ENCODE measurements at places on chromosomes 5 and 9.
A peak's percentile ranks its signal among the peaks of the same experiment; 100 is the strongest.

DNA sequence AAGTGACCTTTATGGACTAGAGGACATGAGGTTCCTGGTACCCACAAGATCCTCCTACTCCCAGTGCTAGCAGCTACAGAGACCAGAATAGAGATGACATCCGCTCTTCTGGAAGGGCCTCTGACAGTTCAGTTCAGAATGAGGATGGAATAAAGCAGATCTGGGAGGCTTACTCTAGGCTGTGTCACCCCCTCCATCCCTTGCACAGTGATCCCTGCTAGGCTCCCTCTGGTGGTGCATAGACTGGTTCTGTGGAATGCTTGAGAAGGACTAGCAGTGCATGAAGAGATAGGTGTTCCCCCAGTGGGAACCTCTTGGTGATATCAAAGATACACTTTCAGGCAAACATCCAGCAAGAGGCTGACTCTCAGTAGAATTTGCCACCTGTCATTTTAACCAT is 83.0 kb downstream of the NPR3 start:
- DNase-seq, result no peak

DNA sequence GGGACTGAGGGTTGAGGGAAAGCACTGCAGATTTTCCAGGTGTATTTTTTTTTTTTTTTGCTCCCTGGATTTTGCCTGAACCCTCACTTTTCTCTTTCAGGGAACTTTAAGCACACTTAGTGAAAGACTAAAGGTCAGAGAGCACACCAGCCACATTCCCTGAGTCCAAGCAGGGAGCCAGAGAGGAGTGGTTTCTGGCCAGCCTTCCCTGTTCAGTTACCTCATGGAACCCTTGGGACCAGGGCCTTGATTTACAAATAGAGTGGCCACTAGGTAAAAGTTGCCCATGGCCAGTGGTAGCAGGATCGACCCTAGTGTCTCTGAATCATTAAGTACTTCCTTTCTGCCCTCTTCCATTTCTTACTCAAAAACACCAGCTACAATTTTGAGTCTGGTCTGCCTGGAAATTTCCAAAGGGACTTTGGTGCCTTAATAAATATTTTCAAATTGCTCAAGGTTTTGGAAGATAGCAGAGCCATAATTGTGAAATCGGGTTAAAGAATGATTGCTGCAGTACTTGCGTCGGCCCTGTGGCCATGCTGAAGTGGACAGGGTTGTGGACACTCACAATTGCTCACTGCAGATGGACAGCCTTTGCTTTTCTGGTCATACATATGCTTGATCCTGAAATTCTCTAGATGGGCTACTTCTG is 14.5 kb downstream of the PALM2AKAP2 start:
- DNase-seq, result no peak

DNA sequence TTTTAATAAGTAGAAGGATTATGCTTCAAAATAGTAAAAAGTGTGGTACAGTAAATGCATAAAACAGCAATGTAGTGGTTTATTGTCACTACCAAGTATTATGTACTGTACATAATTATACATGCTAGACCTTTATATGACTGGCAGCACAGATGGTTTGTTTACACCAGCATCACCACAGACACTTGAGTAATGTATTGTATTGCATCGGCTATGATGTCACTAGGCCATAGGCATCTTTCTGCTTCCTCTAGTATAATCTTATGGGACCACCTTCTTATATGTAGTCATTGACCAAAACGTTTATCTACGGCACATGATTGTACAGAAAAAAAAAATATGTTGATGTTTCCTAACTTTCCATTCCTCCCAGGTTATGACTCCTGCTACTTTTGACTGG is 31.9 kb upstream of the SSBP2 start:
- DNase-seq, result no peak

DNA sequence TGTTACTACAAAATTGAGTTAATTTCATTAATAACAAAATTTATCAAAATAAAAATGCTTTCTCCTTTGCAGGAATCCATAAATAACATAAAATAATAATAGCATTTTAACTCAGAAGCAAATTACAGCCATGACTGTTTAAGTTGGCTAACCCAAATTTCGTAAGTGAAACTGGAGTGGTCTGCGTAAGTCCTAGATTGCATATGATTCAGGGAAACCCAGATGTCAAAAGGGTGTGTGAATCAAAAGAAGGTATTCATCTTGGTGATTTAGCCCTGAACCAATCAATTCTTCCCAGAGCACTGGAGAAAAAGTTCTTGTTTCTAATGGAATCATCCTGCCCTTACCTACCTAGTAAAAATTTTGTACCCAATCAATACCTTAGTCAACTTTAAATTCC is 547.6 kb downstream of the RAB3C start:
- no peak for DNase-seq

- no peak for DNase-seq
These were observed 54.1 kb downstream of the MTAP start for GRCh38 chr9:21856301-21857094.

DNA sequence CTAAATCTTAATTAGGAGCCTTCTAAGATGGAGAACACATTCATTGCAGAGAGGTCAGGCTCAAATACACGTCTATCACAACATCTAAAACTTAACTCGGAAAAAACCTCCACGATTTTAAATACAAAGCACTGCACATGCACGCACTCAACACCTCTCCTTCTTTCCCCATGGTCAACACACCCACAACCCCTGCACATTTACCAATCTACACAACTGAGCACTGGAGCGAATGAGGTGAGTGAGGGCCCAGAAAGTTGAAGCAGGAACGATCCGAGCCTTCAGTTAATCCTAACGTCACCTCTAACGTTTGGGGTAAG is 278 bp upstream of the NIPSNAP3A start:
- no peak for DNase-seq

DNA sequence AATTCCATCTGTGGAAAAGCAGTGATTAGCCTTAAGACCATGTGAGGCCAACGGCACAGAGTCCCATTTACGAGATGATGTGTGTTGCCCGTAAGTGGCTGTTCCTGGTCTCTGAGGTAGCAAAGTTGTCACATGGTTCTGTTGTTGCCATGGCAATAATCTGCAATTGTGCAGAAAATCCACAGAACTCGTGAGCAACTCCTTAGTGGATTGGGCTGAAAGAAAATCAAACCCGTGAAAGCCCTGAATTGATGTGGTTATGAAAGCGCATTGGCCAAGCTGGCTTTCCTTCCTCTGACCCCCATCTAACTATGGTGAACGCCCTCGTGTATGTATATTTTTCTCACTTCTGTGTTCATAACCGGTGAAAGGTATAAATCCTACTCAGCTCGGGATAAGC is 614.7 kb downstream of the EBF1 start:
- no peak for DNase-seq

DNA sequence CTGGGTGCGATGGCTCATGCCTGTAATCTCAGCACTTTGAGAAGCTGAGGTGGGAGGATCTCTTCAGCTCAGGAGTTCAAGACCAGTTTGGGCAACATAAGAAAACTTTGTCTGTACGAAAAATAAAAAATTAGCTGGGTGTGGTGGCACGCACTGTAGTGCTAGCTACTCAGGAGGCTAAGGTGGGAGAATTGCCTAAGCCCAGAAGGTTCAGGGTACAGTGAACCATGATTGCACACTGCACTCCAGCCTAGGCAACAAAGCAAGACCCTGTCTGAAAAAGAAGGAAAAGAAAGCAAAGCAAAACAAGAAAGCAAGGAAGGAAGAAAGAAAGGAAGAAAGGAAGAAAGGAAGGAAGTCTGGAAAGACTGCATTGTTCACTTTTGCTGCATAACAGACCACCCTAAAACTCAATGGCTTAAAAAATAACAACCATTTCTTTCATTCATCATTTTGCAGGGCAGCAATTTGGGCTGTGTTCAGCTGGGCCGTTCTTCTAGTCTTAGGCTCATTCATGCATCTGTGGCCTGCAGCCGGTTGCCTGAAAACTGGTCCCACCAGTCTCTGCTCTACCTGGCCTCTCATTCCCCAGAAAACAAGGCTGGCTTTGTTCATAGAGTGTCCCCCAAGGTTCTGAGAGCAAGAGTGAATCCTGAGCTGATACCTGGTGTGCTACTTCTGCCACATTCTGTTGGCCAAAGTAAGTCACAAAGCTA is 82.4 kb upstream of the MIER3 start:
- no peak for DNase-seq

GRCh38 chr9:95118596-95118995 is 198.9 kb downstream of the FANCC start:
- DNase-seq, result no peak

DNA sequence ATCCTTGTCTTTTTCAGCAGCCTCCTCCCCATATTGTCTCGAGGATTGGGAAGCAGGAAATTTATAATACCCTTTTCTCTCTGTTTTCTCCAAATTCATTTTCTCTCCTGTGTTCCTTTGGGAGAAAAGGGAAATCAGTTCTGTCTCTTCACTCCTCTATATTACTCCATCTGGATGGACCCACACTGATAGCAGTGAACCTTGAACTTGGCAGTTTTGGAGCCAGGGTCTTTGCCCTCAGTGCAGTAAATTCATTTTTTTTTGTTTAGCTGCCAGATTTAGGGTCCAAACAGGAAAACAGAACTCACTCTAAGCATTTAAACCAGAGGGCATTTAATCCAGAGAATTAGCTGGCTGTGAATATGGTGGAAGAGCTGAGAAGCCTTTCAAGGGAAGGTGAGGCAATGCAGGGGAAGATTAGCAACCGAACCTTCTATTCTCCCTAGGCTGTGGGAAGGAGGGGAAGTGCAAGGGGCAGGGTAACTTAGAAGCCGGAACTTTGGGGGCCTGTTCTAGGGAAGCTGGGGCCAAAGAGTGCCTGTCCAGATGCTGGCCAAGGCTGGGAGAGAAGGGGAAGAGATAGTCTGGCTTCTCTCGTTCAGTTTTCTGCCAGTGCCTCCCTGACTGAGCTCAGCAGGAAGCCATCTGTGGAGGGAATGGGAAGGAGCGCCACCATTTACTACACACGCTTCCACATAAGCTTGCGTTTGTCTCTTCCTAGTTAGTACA is 16.3 kb upstream of the NPR2 start:
- no peak for DNase-seq

GRCh38 chr5:56838409-56839039 is 23.2 kb downstream of the MAP3K1 start:
- no peak for DNase-seq

- DNase-seq, result no peak
These were observed 140.9 kb downstream of the NR3C1 start for GRCh38 chr5:143262393-143263174.

DNA sequence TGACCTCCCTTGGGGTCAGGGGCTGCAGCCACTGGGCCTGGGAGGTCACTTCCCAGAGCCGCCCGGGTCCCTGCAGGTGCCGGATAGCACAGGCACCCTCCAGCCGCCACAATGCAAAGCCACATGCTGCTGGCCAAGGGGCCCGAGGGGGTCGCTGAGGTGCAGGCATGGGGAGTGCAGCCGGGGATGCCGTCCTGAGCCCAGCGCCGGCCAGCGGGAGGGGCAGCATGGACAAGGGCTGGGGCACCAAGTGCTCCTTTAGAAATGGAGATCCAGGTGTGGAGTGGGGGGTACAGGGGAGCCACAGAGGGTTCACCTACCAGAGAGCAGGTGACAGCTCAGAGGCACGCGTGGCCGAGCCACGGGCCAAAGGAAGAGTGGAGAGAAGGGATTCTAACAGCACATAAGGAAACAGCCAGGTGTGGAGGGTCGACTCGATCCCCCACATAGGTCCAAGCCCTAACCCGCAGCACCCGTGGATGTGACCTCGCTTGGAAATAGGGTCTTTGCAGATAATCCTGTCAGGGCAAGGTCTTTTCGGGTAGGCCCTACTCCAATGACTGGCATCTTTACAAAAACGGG is 24.7 kb downstream of the ZDHHC11B start:
- DNase-seq, result peak; percentile 13

DNA sequence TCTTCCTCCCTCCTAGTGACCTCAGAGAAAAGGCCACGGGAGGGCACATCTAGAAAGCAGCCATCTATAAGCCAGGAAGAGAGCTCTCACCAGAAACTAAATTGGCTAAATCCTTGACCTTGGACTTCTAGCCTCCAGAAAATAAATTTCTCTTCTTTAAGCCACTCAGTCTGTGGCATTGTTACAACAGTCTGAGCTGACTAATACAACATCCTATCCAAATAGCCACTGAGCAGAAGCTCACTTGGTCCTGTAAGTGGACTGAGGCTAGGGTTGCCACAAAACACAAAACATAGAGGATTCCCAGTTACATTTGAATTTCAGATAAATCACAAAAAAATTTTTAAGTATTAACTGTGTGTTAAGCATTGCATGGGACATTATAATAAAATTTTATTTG is 383.4 kb downstream of the MLLT3 start:
- DNase-seq, result no peak

DNA sequence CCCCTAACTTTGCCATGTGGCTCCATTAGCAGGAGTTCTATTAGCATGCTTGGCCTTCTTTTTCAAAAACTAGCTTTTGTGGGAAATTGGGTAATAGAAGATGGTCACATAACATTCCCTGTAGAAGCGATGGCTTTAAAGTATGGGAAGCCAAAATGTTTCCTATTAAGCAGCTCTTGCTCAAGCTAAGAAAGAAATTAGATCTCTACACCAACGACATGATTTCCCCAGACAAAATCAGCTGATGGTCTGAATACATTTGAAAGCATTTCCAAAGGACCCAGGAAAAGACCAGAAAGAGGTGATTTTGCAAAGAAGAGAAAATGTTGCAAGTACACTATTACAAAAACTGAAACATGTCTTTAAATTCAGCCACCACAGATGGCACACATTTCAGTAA is 4.8 kb upstream of the NFIL3 start:
- no peak for DNase-seq

- DNase-seq, result no peak
These were observed 1191.7 kb upstream of the CDH6 start for GRCh38 chr5:30001826-30002225.

GRCh38 chr5:4095918-4096630 is 500.4 kb downstream of the IRX1 start:
- DNase-seq, result no peak

DNA sequence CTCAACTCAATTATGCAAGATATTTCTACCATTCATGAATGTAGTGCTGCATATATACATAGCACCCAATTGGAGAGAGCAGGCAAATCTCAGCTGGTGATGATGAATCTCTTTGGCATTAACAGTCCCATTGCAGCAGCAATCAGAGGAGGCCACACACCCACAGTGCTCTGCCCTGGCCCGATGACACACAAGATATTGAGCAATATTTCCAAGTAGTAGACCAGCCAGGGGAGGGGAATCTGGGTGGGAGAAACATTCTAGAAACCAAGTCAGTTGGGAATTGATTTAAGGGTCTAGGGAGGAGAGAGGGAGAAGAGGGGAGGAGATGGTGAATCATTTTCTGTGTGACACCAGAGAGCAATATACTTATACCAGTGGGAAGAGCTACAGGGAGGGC is 14.9 kb upstream of the C5orf63 start:
- DNase-seq, result no peak

GRCh38 chr5:180591311-180591887 is at the start of gene SCGB3A1:
TSS of gene SCGB3A1 (minus strand) at chr5:180591499. CDS start at chr5:180591462, 37 bp downstream.
- DNase-seq, result no peak

DNA sequence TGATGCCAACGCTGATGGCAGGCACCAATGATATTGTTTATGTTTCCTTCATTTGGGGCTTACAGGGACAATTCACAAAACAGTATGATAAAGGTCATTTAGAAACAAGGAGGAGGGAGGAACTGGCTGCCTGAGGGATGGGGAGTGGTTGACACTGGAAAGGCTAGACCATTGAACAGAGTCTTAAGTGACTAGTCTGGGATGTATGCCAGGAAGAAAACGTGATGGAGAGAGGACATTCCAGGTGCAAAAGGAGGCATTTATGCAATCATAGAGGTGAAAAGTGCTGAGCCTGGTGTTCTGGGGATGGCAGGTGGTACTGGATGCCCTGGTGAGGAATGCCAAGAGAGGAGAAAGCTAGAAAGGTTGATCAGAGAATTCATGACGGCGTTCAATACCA is 153.4 kb downstream of the ZNF462 start:
- no peak for DNase-seq

All from ovary (tissue), 10 donors.